ENCODE measurements at places on chromosomes 7 and 10.
A peak's percentile ranks its signal among the peaks of the same experiment; 100 is the strongest.

DNA sequence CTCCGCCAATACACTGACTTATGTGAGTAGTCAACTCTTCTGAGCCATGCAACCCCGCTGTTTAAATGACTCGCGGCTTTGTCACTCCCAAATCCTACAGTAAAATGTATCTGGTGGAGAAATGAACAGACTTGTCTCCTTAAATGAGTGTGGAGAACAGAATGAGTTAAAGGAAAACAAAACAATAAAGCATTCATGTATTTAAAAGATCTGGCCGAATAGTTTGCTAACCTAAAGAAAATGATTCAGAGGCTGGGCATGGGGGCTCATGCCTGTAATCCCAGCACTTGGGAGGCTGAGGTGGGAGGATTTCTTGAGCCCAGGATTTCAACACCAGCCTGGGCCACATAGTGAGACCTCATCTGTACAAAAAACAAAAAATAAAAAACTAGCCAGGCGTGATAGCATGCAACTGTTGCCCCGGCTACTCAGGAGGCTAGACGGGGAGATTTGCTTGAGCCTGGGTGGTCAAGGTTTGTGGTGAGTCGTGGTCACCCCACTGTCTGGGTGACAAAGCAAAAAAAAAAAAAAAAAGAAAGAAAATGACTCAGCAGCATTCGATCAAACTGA is 86.5 kb upstream of the PFKP start:
- DNase-seq, result no peak

DNA sequence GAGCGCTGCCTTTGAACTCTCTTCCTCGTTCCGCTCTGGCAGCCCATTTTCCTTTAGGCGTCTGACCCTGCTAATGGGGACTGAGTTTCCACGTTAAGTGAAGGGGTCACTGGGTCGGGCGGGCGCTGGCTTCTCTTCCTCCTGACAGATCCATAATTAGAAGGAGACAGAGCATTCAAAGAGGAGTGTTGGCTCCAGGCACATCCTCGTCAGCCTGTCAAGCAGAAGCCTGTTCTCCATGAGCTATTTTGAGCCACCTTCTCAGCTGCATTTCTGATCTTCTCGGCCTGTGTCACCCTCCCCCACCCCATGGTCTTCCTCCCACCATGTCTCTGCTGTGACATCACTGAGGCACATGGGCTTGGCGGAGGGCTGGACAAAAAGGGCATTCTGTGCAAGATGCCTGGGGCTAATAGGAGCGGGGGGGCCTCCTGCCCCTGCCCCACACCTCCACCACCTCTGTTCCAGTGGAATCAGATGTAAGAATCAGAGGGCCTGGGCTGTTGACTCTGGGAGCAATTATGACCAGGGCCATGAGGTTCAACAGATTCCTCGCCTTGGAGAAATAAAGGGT is 248.1 kb downstream of the PLXNA4 start:
- DNase-seq, result no peak

GRCh38 chr10:24208661-24209431 is at the start of gene KIAA1217:
KIAA1217 (plus strand) TSS chr10:24209138; CDS start chr10:24209194, 56 bp downstream.
- no peak for DNase-seq

DNA sequence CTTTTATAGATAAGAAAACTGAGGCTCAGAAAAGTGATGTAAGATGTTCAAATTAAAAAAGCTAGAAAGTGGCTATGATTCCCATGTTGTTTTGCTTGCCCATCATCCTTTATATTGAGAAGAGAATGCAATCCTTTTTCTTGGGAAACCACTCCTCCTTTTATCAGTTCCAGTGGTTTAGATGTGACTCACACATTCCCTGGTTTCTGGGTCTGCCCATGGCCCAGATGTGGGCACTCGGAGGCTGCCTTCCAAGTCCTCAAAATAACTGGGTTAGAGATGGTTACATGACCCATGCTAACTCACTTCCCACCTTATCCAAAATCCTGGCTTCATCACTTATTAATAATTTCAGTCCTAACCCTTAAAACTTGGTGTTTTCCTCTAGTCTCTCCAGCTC is 550.0 kb downstream of the MDFIC start:
- DNase-seq, result no peak

DNA sequence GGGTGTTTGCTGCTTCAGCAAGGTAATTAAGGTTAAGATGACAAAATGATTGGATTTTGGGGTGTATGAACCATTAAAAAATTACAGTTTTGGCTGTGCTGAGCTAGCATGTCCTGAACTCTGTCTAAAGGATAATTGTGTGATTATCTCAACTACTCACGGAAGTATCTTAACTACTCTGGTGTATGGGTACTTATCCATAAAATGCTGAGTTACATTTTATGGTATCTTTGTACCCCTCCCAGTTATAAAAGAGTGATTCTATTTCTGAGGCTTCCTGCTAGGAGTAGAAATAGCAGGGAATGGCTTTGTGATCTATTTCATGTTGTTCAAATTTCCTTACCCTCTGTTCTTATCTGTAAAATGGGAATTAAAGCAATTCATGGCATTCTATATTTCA is 22.6 kb downstream of the CYP2C18 start:
- no peak for DNase-seq

- DNase-seq, result no peak
These were observed 6.5 kb downstream of the SVIL start for GRCh38 chr10:29628311-29628710.

DNA sequence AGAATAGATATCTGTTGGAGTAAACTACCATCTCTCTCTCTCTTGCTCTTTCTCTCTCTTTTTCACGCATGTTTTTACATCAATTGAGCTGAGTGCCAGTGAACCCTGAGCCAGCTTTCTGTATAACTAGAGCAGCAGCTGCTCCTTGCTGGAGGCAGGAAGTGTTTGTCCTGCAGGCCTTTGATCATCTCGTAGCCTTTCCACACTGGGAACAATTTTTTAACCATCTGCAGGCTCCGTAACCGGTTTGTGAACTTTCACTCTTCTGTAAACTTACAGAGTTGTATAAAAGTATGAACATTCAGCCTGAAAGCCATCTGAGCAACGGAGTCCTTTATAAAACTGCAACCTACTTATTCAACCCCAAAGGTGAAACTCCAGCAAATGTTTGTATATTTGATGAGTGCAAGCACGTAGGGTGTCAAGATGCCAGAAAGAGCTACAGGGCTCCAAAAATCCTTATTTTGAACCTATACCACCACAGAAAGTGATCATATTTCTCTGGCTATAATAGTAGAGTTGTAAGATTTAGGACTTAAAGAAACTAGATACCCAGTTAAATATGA is 162.8 kb upstream of the NFE2L3 start:
- DNase-seq, result no peak

DNA sequence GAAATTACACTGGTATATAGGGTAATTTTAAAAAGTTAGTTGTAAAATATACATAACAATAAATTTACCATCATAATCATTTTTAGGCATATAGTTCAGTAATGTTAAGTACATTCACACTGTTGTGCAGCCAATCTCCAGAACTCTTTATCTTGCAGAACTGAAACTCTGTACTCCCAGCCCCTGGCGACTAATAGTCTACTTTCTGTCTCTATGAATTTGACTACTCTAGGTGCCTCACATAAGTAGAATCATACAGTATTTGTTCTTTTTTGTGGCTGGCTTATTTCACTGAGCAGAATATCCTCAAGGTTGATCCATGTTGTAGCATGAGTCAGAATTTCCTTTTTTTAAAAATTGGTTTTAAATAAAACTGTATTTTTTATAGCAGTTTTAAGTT is 41.4 kb downstream of the NRF1 start:
- DNase-seq, result no peak

DNA sequence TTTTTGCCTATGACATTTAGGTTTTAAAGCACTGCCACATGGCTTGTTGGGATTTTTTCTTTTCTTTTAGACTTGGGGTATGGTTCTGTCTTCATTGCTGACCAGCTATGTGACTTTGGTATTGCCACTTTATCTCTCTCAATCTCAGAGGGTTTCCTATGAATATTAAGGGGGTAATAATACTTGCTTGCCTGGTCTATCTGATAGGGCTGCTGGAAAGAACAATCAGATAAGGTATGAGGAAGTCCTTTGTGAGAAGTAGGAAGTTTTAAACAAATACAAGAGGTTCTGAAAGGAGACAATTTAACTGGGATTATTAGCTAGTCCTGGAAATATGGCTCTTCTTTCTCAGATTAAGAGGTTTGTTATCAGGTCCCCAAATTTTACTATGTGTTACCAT is 80.8 kb downstream of the ZNF92 start:
- DNase-seq, result no peak

- DNase-seq, result no peak
These were observed 26.3 kb downstream of the TM9SF3 start for GRCh38 chr10:96560489-96560888.

GRCh38 chr10:88314362-88314761 is 268.8 kb downstream of the RNLS start:
- DNase-seq, result no peak

- DNase-seq, result no peak
These were observed 47.6 kb upstream of the PDCD4 start for GRCh38 chr10:110824152-110824441.

- no peak for DNase-seq
These were observed at the start of gene LMOD2 for GRCh38 chr7:123655614-123656013. LMOD2 (plus strand) TSS chr7:123655866; CDS start chr7:123655964, 98 bp downstream.

DNA sequence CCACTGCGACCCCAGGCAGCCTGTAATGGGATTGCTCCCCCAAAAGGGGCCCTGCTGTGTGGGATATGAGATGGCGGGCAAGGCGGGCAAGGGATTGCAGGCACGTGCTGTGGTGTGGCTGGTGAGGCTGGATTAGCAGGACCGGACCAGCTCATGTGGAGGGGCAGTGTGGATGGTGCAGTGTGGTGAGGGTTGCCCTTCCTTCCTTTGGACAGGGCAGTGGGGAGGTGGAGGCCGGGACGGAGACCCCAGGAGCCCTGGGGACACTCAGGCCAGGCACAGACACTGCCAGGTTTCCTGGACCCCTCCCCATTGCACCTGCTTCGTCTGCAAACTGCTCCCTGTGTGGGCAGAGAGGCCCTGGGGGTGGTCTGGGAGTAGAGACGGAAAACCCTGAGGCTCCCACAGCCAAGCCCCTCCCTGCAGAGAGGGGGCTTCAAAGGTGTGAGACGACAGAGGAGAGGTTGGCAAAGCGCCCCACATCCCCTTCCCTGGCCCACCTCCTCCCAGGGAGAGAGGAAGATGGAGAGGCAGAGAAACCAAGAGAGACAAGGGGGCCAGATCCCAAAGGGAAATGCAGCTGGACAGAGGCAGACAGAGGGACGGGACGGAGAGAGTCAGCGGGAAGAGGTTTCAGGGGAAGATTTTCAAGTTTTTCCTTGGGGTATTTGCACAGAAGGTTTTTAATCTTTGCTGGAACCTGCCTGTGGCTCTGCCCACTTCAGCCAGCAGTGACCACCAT is 89.2 kb downstream of the MICALL2 start:
- no peak for DNase-seq

GRCh38 chr7:157401567-157402387 is 65.0 kb downstream of the DNAJB6 start:
- DNase-seq, result peak; percentile 23

- peak; percentile 40 for DNase-seq
These were observed 48.8 kb upstream of the RASGEF1A start for GRCh38 chr10:43315535-43316207.

DNA sequence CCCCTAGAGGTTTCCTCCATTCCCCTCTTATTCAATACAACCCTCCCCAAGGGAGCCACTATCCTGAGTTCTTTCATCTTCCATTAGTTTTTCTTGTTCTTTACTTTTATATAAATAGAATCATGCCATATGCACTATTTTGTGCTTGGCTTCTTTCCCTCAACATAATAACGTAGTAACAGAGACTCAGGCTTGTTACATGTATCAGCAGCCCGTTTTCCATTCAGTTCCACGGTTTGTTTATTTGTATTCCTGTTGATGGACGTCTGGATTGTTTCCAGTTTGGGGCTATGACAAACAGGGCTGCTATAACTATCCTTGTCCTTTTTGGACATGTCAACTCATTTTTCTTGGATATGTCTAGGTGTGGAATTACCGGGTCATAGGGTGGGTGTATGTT is 264.4 kb upstream of the MKI67 start:
- DNase-seq, result no peak

- DNase-seq, result no peak
These were observed 605.5 kb downstream of the LRMDA start for GRCh38 chr10:76036962-76037361.

- peak; percentile 41 for DNase-seq
These were observed 153.7 kb downstream of the DOCK4 start for GRCh38 chr7:112052498-112052897.

DNA sequence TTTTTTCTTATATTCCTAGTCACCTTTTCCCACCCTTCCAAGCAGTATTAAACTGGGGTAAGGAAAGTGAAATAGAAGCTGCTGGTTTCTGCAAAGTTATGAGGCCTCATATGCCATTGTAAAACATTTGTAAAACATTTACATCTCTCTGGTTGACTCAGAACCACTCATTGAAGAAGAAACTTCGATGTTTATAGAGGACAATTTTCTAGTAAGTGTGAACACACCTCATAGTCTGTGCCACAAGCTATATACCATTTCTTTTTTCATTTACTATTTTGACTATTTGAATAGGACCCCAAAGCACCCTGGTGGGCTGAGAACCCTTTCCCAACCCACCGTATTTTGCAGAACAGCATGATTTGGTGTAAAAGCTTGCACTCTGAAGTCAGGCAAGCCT is 12.9 kb upstream of the ITGB1 start:
- no peak for DNase-seq

- DNase-seq, result no peak
These were observed 69.3 kb downstream of the ADRA2A start for GRCh38 chr10:111146025-111146640.

DNA sequence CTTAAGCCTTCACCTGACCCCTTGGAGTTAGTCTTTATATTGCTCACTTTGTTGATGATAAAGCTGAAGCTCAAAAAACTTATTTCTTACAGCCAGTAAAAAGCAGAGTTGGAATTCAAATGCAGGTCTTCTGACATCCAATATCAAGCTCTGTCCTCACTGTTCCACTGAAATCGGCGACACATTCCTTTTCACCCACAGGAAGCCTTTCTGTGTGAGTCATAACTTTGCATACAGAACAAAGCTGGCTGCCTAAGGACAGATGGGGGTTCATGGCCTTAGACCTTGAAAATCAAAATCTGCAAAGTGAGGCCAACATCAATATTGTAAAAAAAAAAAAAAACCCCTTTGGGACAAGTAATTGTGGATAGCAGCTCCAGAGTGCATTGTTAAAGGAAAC is 21.8 kb upstream of the AKR1B1 start:
- no peak for DNase-seq

- no peak for DNase-seq
These were observed 97.1 kb downstream of the CHST15 start for GRCh38 chr10:123996302-123996701.

DNA sequence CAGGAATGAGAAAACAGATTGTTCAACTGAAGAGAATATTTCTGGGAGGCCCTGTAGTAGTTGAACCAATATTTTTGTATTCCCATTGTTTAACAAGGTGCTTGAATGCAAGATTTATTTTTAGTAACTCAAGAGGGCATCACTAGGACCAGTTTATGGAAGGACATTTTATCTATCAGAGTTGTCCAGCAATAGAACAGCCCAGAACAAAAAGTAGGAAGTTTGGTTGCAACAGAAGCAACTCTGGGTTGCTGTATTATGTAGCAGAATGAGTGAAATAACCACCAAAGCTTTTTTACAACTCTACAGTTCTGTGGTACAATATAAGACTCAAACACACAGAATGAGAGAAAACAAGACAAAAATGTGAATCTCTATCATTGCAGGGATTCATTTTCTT is 34.7 kb downstream of the CPED1 start:
- peak; percentile 64 for DNase-seq

All from suppressor macrophage (primary cell).